ENCODE measurements at places on chromosomes 12 and 14.

DNA sequence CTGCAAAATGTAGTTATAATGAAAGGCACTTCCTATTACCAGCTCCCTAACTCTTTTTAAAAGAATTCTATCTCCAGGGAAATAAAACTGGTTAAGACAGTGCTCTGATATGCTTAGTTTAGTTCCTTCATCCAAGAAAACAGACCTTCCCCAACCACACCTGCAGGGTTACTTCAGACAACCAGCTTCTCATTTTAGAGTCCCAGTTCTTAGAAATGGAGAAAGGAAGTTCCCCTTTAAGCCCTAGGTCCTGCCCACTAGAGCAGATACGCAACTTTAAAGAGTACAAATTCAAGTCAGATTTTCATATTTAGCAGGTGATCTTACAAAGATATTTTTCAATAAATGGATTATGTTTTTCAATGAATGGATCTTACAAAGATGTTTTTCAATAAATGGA, 4.4 kb upstream of the WSB2 start:
- no peak for DNase-seq

DNA sequence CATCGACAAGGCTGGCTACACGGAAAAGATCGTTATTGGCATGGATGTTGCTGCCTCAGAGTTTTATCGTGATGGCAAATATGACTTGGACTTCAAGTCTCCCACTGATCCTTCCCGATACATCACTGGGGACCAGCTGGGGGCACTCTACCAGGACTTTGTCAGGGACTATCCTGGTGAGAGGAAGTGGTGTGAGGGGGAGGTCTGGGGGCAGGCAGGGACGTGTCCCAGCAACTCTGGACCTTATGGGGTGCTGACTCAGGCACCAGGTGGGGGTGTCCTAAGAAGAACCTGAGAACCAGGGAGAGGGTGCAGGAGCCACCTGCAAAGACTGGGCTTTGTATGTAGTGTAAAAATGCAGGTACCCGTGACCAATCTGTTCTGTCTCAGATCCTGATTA, 5.2 kb downstream of the ENO2 start:
- DNase-seq = no peak

- DNase-seq = no peak
Measured at GRCh38 chr14:103121846-103122584, 1.2 kb upstream of the TNFAIP2 start.

DNA sequence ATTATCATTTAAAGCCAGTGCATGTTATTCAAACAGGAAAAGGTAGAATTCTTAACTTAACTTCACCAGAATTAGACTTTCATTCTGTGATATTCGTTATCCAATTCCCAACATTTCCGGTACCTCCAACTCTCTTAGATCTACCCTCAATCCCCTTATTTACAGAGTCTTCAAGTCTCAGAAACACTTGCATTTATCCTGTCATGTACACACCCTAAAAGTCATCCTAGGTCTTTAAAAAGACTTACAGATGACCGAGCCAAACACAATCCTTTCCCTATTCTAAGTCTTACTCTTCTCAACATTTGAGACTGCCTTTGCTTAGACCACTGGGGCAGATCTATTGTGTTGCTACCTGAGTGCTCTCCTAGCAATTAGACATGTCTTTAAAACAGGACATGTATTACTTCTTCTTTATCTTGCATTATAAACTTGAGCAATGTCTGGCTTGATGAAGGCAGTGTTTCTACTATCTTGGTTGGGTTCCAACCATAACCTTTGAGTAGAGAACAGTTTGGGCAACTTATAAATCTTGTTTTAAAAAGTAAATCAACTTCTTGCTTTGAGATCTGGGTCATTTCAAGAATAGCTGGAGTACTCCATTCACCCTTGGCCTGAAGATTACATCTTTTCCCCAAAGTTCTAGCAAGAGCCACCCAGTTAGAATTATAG, 140.6 kb upstream of the PLEKHG7 start:
- DNase-seq = no peak

GRCh38 chr14:93857081-93857480, 68.8 kb upstream of the PRIMA1 start:
- DNase-seq = no peak

DNA sequence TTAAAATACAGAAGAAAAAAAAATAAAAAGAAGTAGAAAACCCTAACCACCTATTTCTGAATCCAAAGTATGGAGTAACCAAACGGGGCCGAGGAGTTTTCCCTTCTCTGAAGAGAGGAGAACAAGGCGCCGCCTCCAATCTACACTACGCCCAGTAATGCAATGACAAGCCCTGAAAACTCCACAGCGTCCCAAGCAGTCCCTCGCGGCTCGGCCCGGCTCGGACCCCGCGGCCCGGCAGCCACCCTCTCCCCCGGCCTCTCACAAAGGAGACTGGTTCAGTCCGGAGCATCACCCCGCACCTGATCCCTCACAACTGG, 371 bp downstream of the CHD8 start:
- DNase-seq = no peak

Measured in stimulated activated CD8-positive, alpha-beta memory T cell treated with anti-CD3 and anti-CD28 coated beads, Interleukin-4, amount 100 ng/mL, for 1 hour (primary cell).